Caudate nucleus (tissue), 63 donors: ENCODE measurements at places on chromosomes 4 and X.

- no peak for DNase-seq
Observed at GRCh38 chrX:26918631-26919030, 544.5 kb downstream of the PPP4R3C start.

DNA sequence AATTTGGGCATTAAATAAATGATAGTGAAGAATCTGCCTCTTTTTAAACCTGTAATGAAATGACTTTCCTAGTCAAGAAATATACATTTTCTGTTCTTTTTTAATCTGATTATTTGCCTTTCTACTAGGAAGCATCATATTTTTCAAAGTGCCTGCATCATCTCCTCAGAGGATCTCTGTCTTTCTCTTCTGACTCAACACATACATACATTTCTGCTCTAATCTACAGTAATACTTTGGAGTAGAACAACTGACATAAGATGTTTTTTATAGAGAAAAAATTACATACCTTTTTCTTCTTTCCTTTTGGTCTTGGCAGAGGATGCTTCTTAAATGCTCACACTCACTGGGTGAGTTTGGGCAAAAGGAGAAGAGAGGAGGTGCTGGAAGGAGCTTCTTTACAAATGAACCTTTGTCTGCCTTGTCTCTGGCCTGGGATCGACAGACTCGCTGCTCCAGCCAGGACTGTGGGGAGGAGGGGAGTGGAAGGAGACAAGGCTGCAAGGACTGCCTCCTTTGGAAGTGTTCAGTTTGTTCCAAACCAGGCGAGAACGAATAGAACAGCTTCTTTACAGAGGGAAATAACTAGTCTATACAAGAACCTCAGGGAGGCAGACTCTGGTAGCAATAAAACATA is at the start of gene SCRG1:
TSS of gene SCRG1 (minus strand) at position 338 of the 637 bp plus-strand sequence. CDS start 7,702 bp downstream, outside the sequence.
- no peak for DNase-seq

DNA sequence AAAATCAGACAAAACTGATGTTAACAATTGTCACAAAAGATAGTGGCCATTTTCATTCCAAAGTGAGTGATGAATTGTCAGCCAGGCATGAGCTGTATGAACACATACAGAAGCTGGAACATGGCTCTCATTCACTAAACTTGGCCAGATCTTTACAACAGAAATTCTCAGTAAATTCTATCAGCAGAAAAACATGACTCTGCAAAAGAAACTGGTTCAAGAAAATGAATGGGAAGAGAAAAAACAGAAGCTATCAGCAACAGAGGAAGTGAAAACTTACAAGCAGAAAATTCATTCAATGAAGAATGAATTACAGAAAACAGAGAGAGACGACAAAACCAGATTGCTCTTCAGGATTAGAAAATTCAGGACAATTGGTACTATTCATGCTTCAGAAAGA is 249.6 kb downstream of the COL25A1 start:
- no peak for DNase-seq

- no peak for DNase-seq
Observed at GRCh38 chr4:4730249-4730648, 129.2 kb upstream of the MSX1 start.

- no peak for DNase-seq
Observed at GRCh38 chr4:101089168-101089567, 258.2 kb downstream of the PPP3CA start.

GRCh38 chrX:100636321-100636991 is at the start of gene TSPAN6:
Gene TSPAN6 (minus strand): TSS chrX:100636806. CDS start chrX:100636694, 112 bp downstream.
- peak; percentile 60 for DNase-seq

DNA sequence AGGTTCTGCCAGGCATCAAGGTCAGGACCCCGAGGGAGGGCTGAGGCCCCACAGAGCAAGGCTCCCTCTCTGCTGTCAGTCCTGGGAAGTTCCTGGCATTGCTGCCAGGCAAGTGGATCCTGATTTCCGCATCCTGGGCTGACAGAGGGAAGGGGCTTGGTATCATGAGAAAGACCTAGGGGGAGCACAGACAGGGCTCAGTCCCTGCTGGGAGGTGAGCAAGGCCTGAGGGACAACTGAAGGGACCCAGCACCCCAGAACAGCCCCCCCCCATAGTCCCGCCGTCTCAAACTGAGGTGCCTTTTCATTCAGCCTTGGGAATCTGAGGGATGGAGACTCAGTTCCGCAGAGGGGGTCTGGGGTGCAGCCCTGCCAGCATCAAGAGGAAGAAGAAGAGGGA is 971 bp downstream of the MAGEA11 start:
- no peak for DNase-seq

GRCh38 chrX:96721354-96721753 is 36.7 kb downstream of the DIAPH2 start:
- no peak for DNase-seq

GRCh38 chrX:129510331-129510730 is 13.0 kb downstream of the SMARCA1 start:
- DNase-seq, result no peak

DNA sequence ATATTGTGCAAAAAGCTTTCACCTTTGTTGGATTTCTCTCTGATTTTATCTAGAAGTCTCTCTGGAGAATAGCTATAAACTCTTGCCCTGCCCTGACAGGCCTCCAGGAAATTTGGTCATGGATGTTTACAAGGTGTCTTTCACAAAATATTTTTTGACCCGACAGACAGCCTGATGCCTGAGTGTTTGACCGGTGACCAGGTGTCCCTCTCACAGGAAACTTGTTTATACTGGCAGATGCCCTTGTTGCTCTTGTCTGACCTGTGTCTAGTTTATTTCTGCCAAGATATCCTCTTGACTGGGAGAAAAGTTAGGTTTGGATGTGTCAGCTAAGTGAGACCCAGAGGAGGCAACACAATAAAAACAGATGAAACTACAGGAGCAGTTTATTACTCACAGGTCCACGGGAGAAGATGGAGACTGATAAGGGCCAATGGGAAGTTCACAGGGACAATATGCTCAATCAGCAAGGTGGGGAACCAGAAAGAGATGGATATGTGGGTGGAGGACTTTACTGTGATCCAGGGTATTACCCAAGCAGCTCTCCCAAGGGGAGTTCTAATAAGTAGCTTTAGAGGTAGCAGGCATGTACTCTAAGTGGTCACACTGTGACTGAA is 243.3 kb downstream of the ARAP2 start:
- DNase-seq, result no peak

DNA sequence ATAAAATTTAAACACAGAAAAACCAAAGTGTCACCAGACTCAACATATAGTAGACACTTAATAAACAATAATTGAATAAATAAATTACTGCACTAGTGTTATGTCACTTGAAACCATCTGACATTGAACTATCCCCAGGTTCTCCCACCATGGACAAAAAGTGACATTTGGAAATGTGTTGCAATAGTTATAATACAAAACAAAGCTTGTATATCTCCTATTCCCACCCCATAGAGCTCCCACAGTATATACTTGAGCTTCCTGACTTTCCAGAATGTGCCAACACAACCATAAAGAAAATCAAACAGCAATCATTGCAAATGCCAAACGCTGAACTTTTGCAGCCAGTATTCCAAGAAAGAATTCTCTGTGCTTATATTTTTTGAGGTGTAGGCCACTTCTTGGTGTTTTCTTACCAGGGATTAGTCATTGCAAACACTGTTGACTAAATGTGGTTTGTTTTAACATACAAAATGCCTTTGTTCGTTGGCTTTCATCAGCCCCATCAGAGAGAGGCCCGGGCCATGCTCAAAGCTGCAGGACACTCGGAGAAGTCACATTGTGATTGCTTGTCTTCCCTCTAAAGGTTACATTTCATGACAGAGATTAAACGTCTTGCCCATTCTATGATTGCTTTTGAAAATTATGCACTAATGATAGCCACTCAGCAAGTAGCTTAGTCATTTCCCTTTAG is 33.8 kb downstream of the PPARGC1A start:
- no peak for DNase-seq

DNA sequence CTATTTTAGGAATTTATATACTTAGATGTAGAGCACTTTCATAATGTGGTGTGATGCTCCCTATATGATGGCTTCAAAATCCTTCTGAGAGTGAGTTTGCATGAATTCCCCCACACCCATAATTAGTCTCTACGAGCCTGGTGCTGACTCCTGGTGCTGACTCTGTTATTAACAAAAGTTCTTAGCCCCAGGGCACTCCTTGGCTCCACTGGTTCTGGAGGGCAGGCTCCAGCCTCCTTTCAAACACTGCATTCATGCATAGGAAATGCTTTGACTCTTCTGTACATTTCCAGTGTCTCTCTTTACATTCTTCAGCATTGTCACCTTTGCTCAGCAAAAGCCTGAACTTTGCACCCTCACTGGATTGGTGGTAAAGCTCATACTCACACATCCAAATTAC is 64.0 kb downstream of the LNX1 start:
- DNase-seq, result no peak

- no peak for DNase-seq
Observed at GRCh38 chr4:1416051-1416947, 10.1 kb upstream of the NKX1-1 start.

- DNase-seq, result no peak
Observed at GRCh38 chr4:100469555-100469954, 48.3 kb downstream of the EMCN start.

- no peak for DNase-seq
Observed at GRCh38 chr4:182827954-182828353, 89.2 kb downstream of the DCTD start.

GRCh38 chr4:176436293-176436973 is 116.7 kb downstream of the SPCS3 start:
- no peak for DNase-seq

DNA sequence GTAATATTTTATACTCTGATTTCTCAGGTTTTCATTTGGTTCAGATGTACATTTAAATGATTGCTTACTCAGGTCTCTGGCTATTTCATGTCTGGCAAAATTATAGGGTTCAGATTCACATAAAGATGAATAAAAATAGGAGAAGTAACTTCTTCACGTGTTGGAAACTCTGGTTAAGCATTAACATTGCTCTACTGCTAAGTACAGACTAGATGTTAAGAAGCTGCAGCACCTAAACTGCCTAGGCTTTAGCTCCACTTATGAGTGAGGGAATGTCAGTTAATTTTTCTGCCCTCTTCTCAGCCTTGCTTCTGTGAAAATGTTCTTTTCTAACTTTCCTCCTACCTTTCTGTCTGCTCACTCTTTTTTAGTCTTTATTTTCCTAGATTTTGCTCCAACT is 361.2 kb downstream of the ARAP2 start:
- no peak for DNase-seq

DNA sequence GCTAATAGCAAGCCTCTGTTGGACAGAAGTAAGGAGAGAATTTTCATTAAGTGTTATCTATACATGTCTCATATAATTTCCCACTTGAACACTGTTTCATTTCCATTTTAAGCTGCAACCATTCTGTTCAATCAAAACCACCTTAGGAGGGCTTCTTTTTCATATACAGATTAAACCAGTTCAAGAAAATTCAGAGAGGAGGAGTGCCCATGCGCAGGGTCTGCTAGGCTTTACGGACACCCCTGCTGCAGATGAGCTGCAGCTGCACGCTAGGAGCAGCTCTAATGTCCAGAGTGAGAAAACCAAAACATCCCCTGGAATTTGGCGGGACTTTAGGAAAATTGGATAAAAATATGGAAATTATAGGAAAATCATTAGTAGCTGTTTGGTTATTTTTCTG is 541.0 kb downstream of the SPRY1 start:
- DNase-seq, result no peak

DNA sequence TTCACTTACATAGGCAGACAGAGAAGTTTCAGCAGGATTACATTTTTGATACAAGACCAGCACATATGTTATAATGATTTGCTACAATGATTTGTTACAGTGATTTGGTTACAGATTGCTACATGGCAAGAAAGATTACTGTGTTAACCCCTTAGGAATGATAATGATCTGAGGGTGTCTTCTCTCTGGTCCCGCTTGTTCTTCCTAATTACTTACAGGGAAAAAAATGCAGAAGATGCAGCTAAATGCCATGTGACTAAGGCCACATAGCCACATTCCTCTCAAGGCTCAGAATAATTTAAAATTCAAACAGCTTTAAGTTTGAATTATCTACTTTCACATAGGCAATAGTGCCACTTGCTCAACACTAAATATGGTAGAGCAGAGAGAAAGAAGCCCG is 9.7 kb upstream of the LAP3 start:
- no peak for DNase-seq

GRCh38 chr4:158704274-158704673 is 18.9 kb downstream of the PPID start:
- DNase-seq, result no peak

DNA sequence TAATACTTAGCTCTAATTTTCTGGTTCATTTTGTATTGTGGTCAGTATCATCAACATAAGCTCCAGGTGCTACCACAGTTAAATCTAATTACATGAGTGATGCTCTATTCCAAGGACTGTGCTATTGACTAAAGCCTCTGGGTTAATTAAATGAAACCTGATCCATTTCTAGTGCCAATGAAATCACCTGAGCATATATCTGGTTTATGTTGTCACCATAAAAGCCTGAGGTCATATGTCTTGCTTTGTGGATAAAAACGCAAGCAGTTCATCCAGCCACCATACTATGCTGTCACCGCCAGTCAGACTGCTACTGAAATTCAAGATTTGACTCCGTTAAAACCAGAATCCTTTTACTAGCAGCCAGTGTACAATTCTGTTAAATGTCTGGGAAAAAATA is 64.2 kb upstream of the ZNF518B start:
- no peak for DNase-seq

DNA sequence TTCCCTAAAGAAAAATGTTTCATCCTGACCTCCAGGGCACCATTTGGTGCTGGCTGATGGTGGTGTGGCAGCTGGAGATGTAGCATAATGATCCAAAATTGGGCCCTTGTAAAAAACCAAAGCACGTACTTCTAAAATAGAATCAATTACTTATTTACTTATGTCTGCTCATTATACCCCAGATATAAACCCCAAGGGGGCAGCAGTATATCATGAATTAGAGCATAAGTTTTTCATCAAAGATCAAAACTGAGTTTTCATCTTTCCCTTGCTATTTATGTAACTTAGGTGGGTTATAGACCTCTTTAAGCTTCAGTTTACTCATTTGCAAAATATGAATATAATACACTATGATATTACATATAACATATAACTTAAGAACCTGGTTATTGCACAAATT is 241.1 kb downstream of the TACR3 start:
- DNase-seq, result no peak

- no peak for DNase-seq
Observed at GRCh38 chr4:166034965-166035364, 161.9 kb downstream of the TLL1 start.

DNA sequence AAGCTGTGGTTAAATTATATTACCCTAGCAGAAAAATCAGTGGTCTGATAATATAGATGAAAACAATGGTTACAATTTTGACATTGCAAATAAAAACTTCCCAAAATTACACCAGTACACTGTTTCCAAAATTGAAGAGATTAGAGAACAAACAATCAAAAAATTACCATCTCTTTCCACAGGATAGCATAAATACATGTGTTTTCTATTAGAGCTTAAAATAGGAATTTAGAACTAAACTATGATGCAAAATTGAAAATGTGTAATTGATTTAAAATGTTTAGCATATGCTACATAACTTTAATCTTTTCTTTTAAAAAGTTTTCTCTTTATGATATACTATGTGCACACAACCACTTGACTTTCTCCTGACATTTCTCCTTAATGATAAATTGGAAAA is 6.7 kb downstream of the EDNRA start:
- DNase-seq, result no peak
